LNCaP clone FGC (cell line): ENCODE measurements at places on chromosomes 2 and 18.

- no peak for DNase-seq
Measured at GRCh38 chr2:60410456-60411146, 142.9 kb downstream of the BCL11A start.

DNA sequence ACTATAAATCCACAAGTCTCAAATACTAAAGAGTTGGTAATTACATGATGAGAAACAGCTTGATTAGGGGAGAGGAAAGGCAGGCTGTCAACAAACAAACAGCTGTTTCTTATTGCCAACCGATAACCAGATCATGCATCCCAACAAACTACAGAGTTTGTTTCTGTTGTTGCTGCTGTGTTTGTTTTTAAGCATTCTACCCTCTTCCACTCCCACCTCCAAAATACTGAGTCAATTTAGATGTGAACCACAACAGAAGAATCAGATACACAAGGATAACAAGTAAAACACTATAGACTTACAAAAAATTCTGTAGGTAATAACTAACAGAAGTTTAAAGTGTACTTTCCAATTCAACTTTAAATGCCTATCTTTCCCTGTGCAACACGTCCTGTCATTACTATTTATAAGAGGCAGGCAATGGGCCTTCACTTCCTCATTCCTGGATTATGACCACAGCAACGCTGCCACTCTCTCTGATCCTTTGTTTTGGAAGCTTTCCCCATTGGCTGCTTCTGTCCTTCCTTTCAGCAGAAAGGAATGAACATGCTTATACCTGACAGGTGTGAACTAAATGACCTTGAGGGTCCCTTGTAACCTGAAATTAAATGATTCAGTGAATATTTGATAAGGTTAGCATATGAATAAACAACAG is 152.0 kb downstream of the SRBD1 start:
- peak; percentile 59 for DNase-seq

GRCh38 chr2:188870289-188870688 is 103.9 kb upstream of the COL3A1 start:
- DNase-seq, result no peak

DNA sequence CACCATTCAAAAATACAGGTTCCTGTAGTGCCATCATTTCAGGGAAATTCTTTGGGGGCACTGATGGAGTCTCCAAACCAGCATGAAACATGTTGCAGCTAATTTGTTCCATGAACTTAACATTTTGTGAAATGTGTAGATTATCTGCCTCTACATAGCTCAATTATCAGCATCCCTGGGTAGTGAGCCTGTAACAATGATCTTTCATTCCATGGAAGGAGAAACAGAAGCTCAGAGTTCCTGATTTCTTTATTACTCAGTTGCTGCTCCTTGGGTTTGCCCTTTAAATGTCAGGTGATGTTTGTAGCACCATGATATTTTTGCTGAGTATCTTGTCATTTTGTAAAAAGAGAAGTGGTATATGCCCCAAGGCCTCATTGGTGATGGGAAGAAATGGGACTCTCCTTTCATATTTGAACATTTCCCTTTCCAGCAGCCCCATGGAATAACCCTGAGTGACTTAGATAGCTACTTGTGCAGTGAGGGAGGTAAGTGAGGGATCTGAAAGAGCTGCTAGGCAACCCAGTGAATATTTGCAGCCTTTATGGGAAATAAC is 146.9 kb downstream of the CERS6 start:
- no peak for DNase-seq

- no peak for DNase-seq
Measured at GRCh38 chr2:96477458-96477857, 27.7 kb downstream of the NEURL3 start.

- DNase-seq, result no peak
Measured at GRCh38 chr2:135512099-135512498, 18.9 kb downstream of the ZRANB3 start.

DNA sequence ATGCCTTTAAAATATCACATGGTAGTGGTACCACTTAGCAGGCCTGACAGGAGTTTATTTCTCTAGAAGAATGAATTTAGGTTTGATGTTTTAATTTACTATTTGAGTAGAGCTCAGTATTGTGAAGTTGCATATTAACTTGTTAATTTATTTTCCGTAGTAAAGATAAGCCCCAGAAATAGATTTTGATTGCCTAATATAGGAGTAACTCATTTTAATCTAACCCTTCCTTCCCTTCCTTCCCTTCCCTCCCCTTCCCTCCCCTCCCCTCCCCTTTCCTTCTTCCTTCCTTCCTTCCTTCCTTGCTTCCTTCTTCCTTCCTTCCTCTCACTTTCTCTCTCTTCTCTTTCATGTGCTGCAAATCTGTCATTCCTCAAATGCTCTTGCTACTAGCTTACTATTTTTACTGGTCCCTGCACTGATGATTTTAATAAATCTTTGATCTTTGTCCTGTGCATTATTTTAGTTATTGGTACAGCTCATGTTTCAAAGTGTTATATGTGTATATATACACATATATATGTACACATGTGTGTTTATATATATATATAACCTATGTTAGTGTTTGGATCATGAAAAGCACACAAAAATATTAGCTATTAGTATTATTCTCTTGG is 862.6 kb upstream of the CNTNAP5 start:
- no peak for DNase-seq

DNA sequence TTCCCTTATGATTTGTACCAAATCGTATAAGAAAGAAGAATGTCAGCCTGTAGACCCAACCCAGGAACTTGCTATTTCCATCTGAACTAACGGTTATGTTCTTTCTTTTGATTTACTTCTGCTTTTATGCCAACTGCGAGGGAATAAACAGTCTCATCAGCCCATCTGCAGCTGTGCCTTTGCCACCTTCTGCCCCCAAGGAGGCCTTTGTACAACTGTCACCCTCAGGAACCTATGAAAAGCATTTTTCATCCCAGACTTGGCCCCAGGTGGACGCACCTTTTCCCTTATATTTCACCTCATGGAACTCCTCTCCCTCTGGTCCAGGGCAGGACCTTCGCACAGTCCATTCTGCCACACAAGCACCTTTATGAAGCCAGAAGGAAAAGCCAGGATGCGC is 109.8 kb downstream of the AOX1 start:
- DNase-seq, result no peak
